ENCODE measurements at places on chromosomes 2 and 18.

DNA sequence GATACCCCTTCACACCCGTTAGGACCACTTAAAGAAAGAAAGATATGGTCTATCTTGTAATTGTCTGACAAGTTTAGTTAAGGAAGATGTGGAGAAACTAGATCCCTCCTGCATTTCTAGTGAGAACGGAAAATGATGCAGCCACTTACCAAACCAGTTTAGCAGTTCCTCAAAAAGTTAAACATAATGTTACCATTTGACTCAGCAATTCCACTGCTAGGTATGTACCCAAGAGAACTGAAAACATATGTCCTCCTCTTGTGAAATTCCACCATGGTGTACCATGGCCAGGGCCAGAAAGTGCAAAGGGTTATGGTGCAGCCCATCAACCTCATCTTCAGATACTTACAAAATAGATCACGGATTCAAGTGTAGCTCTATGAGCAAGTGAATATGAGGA, 79.0 kb upstream of the ID2 start:
- no peak for DNase-seq

- DNase-seq = no peak
These were observed 26.5 kb upstream of the EML4 start for GRCh38 chr2:42142547-42143184.

DNA sequence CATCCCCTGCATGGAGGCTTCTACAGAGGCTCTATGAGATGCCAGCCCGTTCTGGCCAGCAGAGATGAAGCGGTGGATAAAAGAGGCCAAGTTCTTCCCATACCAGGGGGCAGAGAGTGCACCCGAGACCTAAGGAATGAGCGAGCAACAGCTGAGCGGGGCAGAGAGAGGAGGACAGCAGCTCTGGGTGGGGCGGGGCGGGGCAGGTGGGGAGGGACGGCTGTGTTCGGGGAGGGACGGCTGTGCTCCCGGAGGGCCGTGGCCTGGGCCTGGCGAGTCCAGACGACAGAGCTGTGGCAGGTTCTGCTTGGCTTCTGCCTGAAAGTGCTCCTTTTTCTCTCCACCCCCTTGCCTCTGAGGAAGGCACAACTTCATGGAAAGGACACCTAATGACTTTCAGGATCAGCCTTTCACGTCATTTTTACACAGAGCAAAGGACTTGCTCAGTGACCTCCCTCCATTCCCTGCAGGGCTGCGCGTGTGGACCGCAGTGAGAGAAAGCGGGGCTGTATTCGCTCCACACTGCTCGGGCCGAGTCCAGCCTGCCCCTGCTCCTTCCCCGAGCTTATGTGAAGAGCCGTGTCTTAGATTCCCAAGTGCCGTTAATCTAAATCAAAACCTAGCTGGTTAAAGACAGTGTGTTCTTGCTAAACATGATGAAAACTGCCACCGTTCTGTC, 232.9 kb downstream of the HDAC4 start:
- no peak for DNase-seq

DNA sequence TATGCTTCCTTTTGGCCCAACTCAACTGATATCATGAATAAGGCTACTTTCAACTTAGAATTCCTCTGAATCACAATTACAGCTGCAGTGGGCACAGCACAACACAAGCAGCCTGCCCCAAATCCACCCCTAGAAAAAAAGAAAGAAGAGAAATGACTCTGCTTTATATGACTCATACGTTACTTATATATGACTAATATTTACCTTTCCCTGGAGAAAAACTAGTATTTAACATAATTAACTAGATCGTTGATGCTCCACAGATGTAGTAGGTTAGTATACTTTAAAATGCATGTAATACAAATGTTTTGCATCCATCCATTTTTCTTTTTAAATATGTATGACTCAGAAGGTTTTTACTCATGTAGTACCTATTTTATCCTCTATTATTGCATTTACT, 133.3 kb upstream of the UNC80 start:
- DNase-seq = no peak

DNA sequence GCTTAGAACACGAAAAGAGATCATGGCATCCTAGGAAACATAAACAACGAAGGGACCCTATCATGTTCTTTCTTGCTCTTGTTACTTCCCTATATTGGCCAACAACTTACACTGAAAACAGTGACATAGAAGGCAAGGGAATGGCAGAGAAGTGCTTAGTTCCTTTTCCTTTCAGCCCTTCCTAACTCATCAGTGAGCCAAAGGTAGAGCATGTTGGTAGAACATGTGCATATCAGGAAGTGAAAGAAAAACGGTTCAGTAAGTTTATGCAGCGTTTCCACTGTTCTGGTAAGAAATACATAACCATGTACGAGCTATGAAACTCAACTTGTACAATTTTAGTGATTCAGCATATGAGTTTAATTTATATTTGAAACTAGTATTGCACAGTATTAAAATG, 21.7 kb downstream of the AKAIN1 start:
- DNase-seq = no peak

GRCh38 chr2:112876257-112876970, 34.6 kb upstream of the IL37 start:
- DNase-seq = no peak
